ENCODE measurements at places on chromosomes 5 and 9.

- DNase-seq, result no peak
These were observed 266.4 kb upstream of the IRX4 start for GRCh38 chr5:2149195-2149539.

GRCh38 chr9:88503081-88503844 lies 31.7 kb upstream of the NXNL2 start:
- DNase-seq, result no peak

GRCh38 chr9:68750255-68750654 lies 45.2 kb downstream of the PIP5K1B start:
- no peak for DNase-seq

DNA sequence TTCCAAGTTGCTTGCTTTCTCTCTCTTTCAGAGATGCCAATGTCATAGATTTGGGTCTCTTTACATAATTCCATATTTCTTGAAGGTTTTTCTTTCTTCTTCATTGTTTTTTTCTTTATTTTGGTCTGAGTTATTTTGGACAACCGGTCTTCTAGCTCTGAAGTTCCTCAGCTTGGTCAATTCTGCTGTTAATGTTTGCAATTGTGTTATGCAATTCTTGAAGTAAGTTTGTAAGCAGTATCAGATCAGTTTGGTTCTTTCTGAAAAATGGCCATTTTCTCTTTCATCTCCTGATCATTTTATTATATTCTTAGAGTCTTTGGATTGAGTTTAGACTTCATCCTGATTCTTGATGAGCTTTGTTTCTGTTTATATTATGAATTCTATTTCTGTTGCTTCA lies 16.4 kb upstream of the PRDM9 start:
- no peak for DNase-seq

DNA sequence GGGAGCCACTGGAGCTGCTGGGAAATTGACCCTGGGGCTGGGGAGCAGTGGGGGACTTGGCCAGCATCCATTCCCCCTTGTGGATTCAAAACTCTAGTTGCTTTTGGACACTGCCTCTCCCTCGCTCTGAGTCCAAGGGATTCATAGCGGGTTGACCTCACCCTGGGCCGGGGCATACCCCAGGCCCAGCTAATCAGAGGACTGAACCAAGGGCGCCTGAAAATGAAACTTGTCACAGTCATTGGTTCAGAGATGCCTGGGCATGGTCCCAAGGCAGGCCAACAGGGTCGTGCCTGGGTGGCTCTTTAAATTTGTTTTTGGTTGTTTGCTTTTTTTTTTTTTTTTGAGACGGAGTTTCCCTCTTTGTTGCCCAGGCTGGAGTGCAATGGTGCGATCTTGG lies 22.6 kb downstream of the STK10 start:
- DNase-seq, result no peak

- DNase-seq, result no peak
These were observed 7.6 kb downstream of the PTGES start for GRCh38 chr9:129745200-129745599.

- no peak for DNase-seq
These were observed 19.5 kb downstream of the MORN5 start for GRCh38 chr9:122179054-122179689.

GRCh38 chr5:84260140-84260539 lies 124.5 kb downstream of the EDIL3 start:
- no peak for DNase-seq

DNA sequence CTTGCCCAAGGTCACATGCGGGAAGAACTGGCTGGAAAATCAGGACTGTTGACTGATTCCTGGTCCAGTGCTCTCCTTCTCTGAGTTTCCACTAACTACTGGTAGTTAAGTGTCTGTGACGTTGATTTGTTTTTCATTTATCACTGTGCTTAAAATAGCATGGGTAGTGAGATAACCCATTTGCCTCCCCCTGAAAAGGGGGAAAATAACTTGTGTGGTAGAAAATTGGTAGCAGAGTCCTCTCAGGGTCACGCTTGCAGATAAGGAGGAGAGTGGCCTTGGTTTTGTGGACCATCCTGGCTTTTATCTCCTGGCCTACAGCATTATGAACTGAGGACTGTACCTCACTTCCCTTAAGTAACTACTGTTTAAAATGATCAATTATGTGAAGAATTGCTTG lies 10.9 kb downstream of the FUBP3 start:
- DNase-seq, result no peak

DNA sequence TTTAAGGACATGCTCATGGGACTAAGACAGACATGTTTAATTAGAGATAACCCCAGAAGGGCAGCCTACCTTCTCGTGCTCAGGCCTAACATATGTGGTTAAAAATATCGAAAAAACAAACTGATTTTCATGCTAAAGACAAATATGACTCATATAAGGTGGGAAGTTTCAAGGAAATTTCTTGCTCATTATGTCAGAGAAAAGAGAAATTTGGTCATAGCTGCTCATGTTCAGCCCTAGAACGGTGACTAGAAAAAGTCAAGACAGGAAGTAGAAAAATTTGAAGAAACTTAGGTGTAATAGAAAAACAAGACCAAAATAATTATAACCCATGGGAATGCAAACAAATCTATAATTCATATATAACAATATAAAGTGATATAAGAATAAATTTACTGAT lies 120.6 kb downstream of the PRDM9 start:
- no peak for DNase-seq

GRCh38 chr5:126525630-126526245 lies 69.3 kb downstream of the ALDH7A1 start:
- no peak for DNase-seq

GRCh38 chr9:79686381-79687130 lies 114.8 kb downstream of the TLE4 start:
- peak; percentile 48 for DNase-seq

- DNase-seq, result no peak
These were observed 50.5 kb upstream of the RFX3 start for GRCh38 chr9:3576328-3576727.

Data from AG08396 (cell line).